Stimulated activated CD4-positive, alpha-beta T cell treated with anti-CD3 and anti-CD28 coated beads, Interleukin-1b, Interleukin-23, amount 100 ng/mL, for 1 hour (primary cell): ENCODE measurements at places on chromosomes 1 and 21.

DNA sequence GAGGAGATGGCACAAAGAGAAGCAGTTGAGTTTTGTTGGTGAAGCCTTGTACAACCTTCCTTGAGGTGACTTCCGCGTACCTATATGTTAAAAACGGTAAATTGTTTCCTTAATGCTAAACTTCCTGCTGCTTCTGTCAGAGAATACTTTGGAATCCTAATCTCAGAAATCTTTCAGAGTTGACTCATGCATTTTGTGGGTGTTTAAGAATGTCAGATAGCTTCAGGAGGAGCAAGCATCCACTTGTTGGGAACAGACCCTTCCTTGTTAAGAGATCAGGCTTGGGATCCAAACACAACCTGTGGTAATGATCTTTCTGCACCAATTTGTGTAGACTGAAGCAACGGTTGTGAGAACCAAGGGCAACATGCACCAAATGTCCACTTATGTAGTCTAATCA, 29.5 kb downstream of the AK4 start:
- no peak for DNase-seq

DNA sequence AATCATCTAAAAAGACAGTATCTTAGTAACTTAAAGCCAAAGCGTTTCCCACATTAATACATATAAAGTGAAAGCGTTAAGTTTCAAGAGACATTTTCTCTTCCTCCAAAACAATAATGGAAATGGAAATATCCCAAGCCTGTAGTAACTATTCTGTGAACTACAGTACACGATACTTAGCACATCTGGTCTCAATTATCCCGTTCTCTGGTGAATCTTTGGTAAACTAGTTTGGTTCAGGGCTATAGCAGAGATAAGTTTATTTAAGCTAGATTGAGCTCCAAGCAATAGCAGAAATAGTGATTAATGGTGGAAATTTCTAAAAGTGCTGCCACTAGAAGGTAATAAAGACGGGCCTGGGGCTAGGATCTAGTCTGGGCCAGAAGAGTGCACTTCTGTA, 55.2 kb downstream of the PCNX2 start:
- DNase-seq: no peak

GRCh38 chr1:228646717-228647522, 88.4 kb upstream of the RHOU start:
- DNase-seq: no peak

DNA sequence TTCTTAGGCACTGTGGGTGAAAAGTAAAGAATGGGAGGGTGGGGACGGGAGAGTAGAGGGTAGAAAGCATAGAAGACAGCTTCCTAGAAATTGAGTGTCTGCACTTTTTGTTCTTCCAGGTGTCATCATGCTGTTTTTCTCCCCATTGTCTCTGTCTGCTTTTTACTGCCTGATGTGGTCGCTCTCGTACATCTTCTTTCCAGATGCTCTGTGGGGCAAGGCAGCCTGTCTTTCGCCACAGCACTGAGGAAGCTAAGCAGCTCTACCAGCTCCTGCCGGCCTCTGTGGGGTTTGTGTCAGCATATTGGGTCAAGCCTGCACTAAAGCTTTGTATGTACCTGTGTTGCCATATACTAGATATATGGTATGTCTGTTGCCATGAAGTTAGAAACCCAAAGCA, 13.2 kb downstream of the TMEM269 start:
- no peak for DNase-seq
